ENCODE measurements at places on chromosomes 12 and 14.

GRCh38 chr14:77562681-77563080 lies 53.8 kb downstream of the SPTLC2 start:
- DNase-seq, result no peak

GRCh38 chr12:29152223-29152868 lies 3.3 kb downstream of the FAR2 start:
- DNase-seq, result no peak

DNA sequence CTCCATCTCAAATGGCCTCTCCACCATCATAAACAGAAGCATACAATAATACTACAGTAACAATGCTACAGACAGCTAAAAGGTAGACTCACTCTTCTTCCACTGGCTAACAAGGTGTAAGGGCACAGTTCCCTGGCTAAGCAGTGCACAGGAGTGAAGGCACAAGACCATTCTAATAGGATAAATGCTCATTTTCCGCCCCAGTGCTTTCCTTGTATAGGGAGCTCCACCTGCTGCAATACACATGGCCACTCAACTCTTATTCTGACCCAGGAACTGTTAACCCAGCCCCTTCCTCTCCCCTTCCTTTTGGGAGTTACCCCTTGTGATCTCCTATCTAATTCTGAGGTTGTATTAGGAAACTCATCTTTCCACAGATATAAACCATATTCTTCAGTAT lies 124.6 kb downstream of the KCNK10 start:
- DNase-seq, result peak; percentile 63

- no peak for DNase-seq
These were observed 177.8 kb upstream of the EEA1 start for GRCh38 chr12:93106910-93107309.

GRCh38 chr12:6285063-6285477 lies 25.4 kb upstream of the PLEKHG6 start:
- no peak for DNase-seq

- DNase-seq, result no peak
These were observed 134.3 kb downstream of the NPAS3 start for GRCh38 chr14:33073023-33073422.

DNA sequence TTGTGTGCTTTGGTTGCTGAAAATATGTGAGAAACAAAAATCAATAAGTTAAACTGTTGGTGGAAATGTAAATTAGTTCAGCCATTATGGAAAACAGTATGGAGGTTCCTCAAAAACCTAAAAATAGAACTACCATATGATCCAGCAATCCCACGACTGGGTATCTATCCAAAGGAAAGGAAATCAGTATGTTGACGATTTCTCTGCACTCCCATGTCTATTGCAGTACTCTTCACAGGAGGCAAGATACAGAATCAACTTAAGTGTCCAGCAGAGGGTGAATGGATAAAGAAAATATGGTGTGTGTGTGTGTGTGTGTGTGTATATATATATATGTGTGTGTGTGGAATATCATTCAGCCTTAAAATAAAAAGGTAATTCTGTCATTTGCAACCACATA lies 159.5 kb downstream of the PTPRO start:
- no peak for DNase-seq

Data from NCI-H524 (cell line).